SK-N-MC (cell line): ENCODE measurements at places on chromosomes 16 and 17.

- DNase-seq = no peak
These were observed 14.7 kb downstream of the DRC3 start for GRCh38 chr17:17987187-17987896.

- no peak for DNase-seq
These were observed 9.3 kb downstream of the ZNF263 start for GRCh38 chr16:3292604-3293003.

DNA sequence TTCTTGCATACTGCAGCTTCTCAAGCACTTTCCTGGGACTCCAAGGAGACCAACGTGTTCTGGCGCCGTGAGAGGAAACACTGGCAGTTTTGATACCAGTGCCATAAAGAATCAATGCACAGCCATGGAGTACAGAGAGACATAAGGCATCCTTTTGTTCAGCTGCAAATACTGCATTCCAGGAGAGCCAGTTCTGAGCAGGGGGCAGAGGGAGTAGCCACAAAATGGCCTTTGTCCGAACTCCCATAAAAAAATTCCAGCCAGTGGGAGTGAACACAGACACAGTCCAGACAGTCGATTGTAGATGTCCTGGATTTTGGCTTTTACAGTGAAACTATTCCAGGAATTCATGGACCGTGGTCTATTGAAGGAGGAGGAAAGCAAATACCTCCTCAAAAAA is 36.2 kb upstream of the TEKT3 start:
- DNase-seq = no peak

DNA sequence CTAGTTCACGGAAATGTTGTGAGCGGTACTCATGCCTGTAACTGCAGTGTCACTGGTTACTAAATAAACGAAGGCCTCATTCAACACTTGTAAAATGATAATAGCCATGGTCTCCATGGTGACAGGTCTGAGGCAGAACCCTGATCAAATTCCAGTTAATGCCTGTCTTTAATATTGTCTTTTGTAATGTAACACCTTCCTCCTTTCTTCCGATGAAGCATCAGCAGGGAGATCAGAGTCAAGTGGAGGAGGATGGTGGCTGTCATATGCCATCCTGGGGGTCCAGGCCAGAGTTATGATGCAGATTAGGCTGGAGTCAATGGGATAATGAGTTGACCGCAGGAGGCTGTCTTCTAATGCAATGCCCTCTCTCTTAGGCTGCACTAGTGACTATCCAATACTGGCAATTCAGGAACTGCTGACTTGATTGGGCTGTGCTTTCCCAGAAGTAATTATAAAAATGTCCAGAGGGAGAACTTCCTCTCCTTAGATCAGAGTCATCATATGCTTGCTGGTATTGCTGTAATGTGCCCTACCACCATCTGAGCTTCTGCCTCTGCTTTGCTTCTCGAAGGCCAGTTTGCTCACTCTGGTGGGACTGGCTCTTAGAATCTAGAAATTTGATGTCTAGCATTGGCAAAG is 419.1 kb downstream of the CA10 start:
- no peak for DNase-seq
